ENCODE measurements at places on chromosomes 5 and 9. TPM values are rescaled to one million over a fixed set of nuclear protein-coding genes. Genes with fewer than 3 reads are reported as not detected.

- H3K4me3 ChIP-seq, result no peak overlapping the region
- no peaks in the 10 kb centered on the region for H3K27me3 ChIP-seq
- DNase-seq, result no peak
- H3K36me3 ChIP-seq, result no peaks in the 10 kb centered on the region
- no peak overlapping the region for H3K27ac ChIP-seq
- H3K4me1 ChIP-seq, result no peaks in the 10 kb centered on the region
These were observed 43.9 kb upstream of the RNF130 start for GRCh38 chr5:180115326-180116076.

- no peaks in the 10 kb centered on the region for H3K36me3 ChIP-seq
- no peak overlapping the region for H3K27ac ChIP-seq
- no peaks in the 10 kb centered on the region for H3K27me3 ChIP-seq
- no peaks in the 10 kb centered on the region for H3K4me1 ChIP-seq
- no peak overlapping the region for H3K4me3 ChIP-seq
- DNase-seq, result no peak
These were observed 63.8 kb downstream of the MACROH2A1 start for GRCh38 chr5:135335031-135335828.

- DNase-seq, result no peak
- H3K4me1 ChIP-seq, result no peaks in the 10 kb centered on the region
- no peak overlapping the region for H3K27ac ChIP-seq
- H3K4me3 ChIP-seq, result no peak overlapping the region
- H3K36me3 ChIP-seq, result no peaks in the 10 kb centered on the region
These were observed 29.7 kb upstream of the ABO start for GRCh38 chr9:133304477-133305377.

DNA sequence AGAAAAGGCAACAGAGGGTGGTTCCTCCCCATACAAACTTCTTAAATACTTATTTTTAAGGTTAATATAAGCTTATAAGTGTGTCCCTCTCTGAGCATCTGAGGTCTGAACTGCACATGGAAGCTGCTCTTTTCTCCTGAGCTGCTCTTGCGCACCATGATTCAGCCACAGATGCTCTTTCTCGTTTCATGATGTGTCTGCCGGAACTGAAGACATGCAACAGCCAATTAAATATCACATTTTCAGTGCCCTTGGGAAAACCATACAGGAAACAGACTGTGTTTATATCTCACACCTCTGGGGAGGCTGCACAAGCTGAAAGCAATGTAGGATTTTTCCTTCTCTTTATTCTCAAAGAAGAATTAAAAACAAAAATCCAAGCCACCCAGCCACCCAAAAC lies 96.8 kb upstream of the NREP start:
- no peaks in the 10 kb centered on the region for H3K36me3 ChIP-seq
- no peak overlapping the region for H3K4me3 ChIP-seq
- H3K27me3 ChIP-seq, result no peaks in the 10 kb centered on the region
- H3K4me1 ChIP-seq, result no peaks in the 10 kb centered on the region

DNA sequence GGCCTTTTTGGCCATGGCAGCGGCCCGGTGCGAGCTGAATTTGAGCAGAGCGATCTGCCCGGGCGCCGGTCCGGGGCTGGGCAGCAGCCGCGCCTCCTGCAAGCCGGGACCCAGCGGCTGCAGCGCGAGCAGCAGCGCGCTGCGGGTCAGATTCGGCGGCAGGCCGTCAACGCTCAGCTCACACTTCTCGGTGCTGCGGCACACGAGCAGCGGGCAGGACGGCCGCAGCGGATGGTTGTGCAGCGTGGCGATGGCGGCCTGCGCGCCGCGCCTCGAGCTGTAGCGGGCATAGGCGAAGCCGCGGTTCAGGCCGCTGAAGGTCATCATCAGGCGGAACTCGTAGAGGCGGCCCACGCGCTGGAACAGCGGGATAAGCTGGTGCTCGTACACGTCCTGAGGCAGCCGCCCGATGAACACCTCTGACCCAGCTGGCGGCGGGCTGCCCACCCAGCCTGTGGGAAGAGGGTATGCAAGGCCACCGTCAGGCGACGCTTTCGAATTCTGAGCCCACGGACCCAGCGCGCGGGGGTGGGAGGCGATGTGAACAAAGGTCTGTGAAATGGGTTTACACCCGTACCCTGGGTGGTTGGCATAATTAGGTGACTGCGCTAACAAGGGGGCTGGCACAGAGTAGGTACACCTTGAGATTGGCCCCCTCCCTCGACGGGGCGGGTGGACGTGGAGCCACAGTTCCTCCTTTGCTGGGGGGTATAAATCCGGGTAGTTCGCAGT lies 755 bp downstream of the DND1 start:
- DNase-seq, result no peak
- no peaks in the 10 kb centered on the region for H3K4me1 ChIP-seq
- H3K27ac ChIP-seq, result no peak overlapping the region
- peaks cover 4% of the 10 kb centered on the region for H3K36me3 ChIP-seq

- no peaks in the 10 kb centered on the region for H3K4me1 ChIP-seq
- no peak overlapping the region for H3K27ac ChIP-seq
- no peaks in the 10 kb centered on the region for H3K27me3 ChIP-seq
- H3K36me3 ChIP-seq, result no peaks in the 10 kb centered on the region
These were observed 601.5 kb downstream of the ANXA1 start for GRCh38 chr9:73753171-73753570.

DNA sequence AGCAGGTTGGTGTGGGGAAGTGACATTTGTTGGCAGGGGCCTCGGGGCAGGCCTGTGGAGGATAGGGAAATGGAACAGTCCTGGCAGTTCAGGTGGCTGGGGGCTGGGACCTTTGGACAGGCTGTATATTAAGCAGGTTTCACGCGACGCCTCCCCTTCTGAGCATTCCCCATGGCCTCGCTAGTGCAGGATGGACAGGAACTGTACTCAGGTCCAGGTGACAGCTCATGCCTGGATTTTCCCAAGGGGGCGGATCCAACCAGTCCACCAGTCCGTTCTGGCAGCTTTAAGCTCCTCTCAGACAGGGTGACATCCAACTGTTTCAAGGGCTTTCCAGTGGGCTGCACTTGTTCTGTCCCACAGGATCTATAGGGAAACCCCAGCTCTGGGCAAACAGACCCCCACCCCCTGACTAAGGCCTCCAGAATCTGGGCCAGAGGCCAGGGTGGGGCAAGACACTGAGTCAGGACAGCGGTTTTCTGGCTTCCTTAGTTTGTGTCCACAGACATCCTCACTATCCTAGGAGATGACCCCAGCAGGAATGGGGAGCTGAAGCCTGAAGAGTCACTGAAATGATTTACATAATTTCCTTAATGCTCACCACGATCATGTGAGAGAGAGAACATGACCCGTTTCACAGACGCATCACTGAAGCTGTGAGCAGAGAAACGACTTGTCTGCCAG lies 20.9 kb downstream of the CSF2 start:
- no peak overlapping the region for H3K4me3 ChIP-seq
- H3K27ac ChIP-seq, result no peak overlapping the region
- DNase-seq, result no peak
- no peaks in the 10 kb centered on the region for H3K36me3 ChIP-seq
- no peaks in the 10 kb centered on the region for H3K4me1 ChIP-seq
- no peaks in the 10 kb centered on the region for H3K27me3 ChIP-seq

GRCh38 chr5:150352244-150353031 lies 5.1 kb upstream of the TCOF1 start:
- H3K36me3 ChIP-seq, result no peaks in the 10 kb centered on the region
- no peaks in the 10 kb centered on the region for H3K4me1 ChIP-seq
- no peak overlapping the region for H3K4me3 ChIP-seq
- H3K27ac ChIP-seq, result no peak overlapping the region
- H3K27me3 ChIP-seq, result no peaks in the 10 kb centered on the region

DNA sequence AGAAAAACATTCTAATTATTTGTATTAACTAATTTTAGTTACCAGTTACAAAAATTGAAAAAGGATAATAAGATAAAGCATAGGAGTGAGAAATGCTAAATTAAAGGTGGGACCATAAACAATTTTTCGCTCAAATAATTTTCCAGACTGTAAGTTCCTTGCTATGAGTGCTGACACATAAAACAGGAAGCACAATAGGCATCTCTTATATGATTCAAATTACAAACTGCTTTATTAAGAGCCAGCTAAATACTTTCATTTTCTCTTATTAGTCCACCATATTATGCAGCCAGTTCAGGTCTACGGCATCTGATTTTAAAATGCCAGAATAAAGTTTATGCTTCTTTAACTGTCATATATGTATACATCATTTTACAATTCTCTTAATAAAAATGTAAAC lies 4.4 kb downstream of the RC3H2 start:
- H3K36me3 ChIP-seq, result no peaks in the 10 kb centered on the region
- no peaks in the 10 kb centered on the region for H3K27me3 ChIP-seq
- no peaks in the 10 kb centered on the region for H3K4me1 ChIP-seq
- H3K27ac ChIP-seq, result no peak overlapping the region

DNA sequence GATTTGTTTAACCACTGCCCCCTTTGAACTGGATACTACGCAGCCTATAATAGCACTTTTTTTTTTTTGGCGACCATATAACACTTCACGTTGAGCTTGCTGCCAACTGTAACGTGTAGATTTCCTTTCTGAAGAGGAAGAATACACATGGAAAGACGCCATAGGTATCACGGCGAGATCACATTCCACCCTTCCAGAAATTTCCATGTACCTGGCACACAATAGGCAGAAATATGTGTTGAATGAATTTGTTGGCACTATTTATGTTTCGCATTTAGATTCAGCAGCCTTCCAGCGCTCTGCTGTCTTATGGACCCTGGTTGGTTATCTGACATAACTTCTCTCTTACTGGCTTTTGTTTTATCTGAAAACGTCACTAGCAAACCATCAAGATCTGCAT lies 250.3 kb downstream of the SLIT3 start:
- H3K4me1 ChIP-seq, result peaks cover 3% of the 10 kb centered on the region
- H3K27me3 ChIP-seq, result no peaks in the 10 kb centered on the region
- H3K36me3 ChIP-seq, result no peaks in the 10 kb centered on the region
- H3K27ac ChIP-seq, result no peak overlapping the region
- DNase-seq, result no peak

- no peaks in the 10 kb centered on the region for H3K36me3 ChIP-seq
- DNase-seq, result no peak
- H3K27me3 ChIP-seq, result no peaks in the 10 kb centered on the region
- H3K27ac ChIP-seq, result no peak overlapping the region
These were observed 3.3 kb downstream of the RASGRF2 start for GRCh38 chr5:80963521-80963895.

DNA sequence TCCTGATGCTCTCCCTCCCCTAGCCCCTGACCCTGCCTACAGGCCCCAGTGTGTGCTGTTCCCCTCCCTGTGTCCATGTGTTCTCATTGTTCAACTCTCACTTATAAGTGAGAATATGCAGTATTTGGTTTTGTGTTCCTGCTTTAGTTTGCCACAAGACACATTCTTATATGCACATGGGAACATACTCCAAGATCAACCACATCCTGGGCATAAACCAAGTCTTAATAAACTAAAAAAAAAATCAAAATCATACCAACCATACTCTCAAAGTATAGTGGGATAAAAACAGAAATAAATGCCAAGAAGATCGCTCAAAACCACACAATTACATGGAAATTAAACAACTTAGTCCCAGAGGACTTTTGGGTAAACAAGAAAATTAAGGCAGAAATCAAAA lies 11.2 kb upstream of the ZCCHC9 start:
- H3K36me3 ChIP-seq, result no peaks in the 10 kb centered on the region
- DNase-seq, result no peak
- H3K27ac ChIP-seq, result no peak overlapping the region
- H3K4me3 ChIP-seq, result no peak overlapping the region
- H3K27me3 ChIP-seq, result no peaks in the 10 kb centered on the region

- H3K27ac ChIP-seq, result no peak overlapping the region
- H3K4me3 ChIP-seq, result no peak overlapping the region
- no peaks in the 10 kb centered on the region for H3K4me1 ChIP-seq
- no peaks in the 10 kb centered on the region for H3K27me3 ChIP-seq
These were observed 65.1 kb upstream of the PHYKPL start for GRCh38 chr5:178297751-178298150.

- H3K4me1 ChIP-seq, result no peaks in the 10 kb centered on the region
- no peak overlapping the region for H3K27ac ChIP-seq
- peaks cover 13% of the 10 kb centered on the region for H3K27me3 ChIP-seq
- H3K36me3 ChIP-seq, result no peaks in the 10 kb centered on the region
These were observed 190.3 kb downstream of the MELK start for GRCh38 chr9:36762958-36763357.

- no peak overlapping the region for H3K4me3 ChIP-seq
- H3K27ac ChIP-seq, result no peak overlapping the region
- no peaks in the 10 kb centered on the region for H3K36me3 ChIP-seq
- H3K27me3 ChIP-seq, result no peaks in the 10 kb centered on the region
- no peak for DNase-seq
- no peaks in the 10 kb centered on the region for H3K4me1 ChIP-seq
These were observed 241.2 kb downstream of the FAM114A2 start for GRCh38 chr5:153797484-153797883.

DNA sequence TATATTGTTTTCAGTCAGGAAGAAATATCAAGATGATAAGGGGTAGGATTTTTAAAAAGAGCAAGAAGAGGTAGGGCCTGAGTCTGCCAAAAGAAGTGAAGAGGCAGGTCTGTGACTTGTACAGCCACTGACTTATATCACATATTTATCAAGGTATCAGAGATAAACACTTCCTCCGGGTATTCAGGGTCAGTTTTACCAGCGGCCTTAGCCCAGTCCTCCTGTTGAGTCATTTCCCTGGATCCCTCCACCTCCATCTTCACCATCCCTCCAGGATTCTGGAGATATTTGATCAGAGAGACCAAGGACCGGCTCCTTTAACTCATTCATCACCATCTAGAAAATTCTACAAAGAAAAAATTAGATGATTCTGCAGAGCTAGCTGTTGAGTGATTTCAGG lies 375.7 kb upstream of the TUSC1 start:
- H3K4me3 ChIP-seq, result no peak overlapping the region
- no peaks in the 10 kb centered on the region for H3K4me1 ChIP-seq
- no peak overlapping the region for H3K27ac ChIP-seq
- H3K27me3 ChIP-seq, result no peaks in the 10 kb centered on the region
- no peak for DNase-seq

GRCh38 chr5:18305288-18305924 lies 671.1 kb downstream of the TAF11L14 start:
- H3K4me3 ChIP-seq, result no peak overlapping the region
- no peaks in the 10 kb centered on the region for H3K27me3 ChIP-seq
- H3K4me1 ChIP-seq, result no peaks in the 10 kb centered on the region
- no peak for DNase-seq

DNA sequence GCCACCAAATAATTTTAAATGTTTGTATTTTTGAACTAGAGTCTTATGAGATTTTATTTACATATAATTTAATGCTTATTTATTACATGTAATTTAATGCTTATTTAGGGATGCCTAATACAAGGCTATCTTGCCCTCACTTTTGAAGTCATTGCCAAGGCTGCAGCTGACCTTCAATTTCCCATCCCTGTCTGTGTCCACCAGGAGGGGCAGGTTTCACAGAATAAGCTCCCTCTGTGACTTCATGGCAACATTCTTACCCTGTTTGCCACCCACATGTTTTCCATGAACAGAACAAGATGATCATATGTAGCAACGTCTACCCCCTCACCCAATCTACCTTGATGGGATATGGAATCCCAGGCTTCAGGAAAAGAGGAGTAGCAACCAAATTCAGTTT lies 27.0 kb downstream of the C5 start:
- no peaks in the 10 kb centered on the region for H3K36me3 ChIP-seq
- H3K4me3 ChIP-seq, result no peak overlapping the region
- H3K27me3 ChIP-seq, result no peaks in the 10 kb centered on the region
- no peaks in the 10 kb centered on the region for H3K4me1 ChIP-seq

Gene LCN9
- not detected for total RNA-seq

Gene AGXT2
- total RNA-seq, result not detected
